ENCODE measurements at places on chromosomes 11 and 22. TPM values are rescaled to one million over a fixed set of nuclear protein-coding genes. Genes with fewer than 3 reads are reported as not detected.

Gene OLFML1
- 4.2 TPM for total RNA-seq

Gene LRP4
- total RNA-seq, result 4.7 TPM

Gene SAA4
- not detected for total RNA-seq

Gene DGCR6L
- 54.6 TPM for total RNA-seq

Gene VWA5A
- 10.5 TPM for total RNA-seq

Gene NRXN2
- 0.55 TPM for total RNA-seq

Gene MAJIN
- not detected for total RNA-seq

Gene DUSP8
- 0.44 TPM for total RNA-seq

Gene PHOX2A
- not detected for total RNA-seq

Gene CDC42EP1
- total RNA-seq, result 15.1 TPM

Gene NLRP14
- total RNA-seq, result 0.50 TPM

Gene CLNS1A
- 170 TPM for total RNA-seq

Gene RIMBP3C
- 0.11 TPM for total RNA-seq

Gene VSIG10L2
- total RNA-seq, result 0.22 TPM

Gene C11orf86
- not detected for total RNA-seq

Gene NPAS4
- total RNA-seq, result not detected

Gene ZNRF3
- total RNA-seq, result 4.8 TPM

Gene OR5A1
- total RNA-seq, result not detected

Gene CASP5
- not detected for total RNA-seq

Gene APOL1
- total RNA-seq, result 9.8 TPM

Gene HEPN1
- not detected for total RNA-seq

Gene TMA7B
- total RNA-seq, result not detected

Gene MS4A3
- not detected for total RNA-seq

Gene PKNOX2
- total RNA-seq, result 0.37 TPM

Gene ZNF143
- 27.9 TPM for total RNA-seq

Gene OR8G1
- total RNA-seq, result not detected

Data from uterine smooth muscle cell (primary cell).